ENCODE measurements at places on chromosomes 7 and 10.

DNA sequence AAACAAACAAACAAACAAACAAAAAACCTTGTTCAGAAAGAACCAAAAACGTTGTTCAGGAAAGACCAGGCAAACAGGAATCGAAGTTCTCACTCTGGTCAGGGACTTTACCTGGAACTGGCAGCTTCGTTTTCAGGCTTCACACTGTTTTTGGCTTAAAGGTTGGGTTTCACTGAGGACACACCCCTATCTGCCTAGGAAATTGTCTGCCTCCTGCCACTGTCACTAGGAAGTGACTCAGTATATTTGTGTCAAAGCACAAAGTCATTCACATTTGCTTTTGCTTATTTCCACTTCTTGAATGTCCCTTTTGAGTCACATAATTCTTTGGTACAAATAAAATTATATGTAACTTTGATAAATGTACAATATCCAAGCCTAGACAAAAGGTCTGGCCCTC is 37.9 kb downstream of the PNLIPRP3 start:
- no peak for DNase-seq

GRCh38 chr10:12321641-12322040 is 27.7 kb upstream of the CAMK1D start:
- no peak for DNase-seq

DNA sequence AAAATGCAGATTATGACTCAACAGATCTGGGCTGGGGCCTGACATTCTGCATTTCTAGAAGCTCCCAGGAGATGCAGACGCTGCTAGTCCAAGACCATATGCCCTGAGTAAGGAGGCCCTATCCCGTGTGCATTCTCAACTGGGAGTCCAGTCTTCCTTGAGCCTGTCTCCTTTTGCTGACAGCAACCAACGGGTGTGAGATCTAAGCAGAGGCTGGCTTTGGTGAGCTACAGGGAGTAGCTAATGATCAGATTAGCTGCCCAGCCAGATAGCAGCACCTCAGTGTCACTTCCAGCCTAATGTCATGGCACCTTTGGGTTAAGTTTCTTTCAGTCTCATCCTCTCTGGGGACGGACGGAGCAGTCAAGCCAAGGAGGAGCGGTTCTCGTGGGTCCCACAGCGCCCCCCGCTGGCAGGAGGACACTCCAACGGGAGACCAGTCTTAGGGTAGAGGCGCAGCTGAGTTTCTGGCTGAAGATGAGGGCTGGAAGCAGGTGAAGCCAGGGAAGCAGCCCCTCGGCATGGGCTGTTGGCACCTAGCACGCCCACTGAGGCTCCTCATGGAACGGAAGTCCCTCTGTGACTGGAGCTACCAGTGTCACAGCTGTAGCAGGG is 154.0 kb downstream of the CCDC3 start:
- no peak for DNase-seq

GRCh38 chr7:115145512-115145911 is 223.6 kb downstream of the MDFIC start:
- DNase-seq = no peak

GRCh38 chr10:1603181-1603580 is 134.1 kb downstream of the ADARB2 start:
- no peak for DNase-seq

DNA sequence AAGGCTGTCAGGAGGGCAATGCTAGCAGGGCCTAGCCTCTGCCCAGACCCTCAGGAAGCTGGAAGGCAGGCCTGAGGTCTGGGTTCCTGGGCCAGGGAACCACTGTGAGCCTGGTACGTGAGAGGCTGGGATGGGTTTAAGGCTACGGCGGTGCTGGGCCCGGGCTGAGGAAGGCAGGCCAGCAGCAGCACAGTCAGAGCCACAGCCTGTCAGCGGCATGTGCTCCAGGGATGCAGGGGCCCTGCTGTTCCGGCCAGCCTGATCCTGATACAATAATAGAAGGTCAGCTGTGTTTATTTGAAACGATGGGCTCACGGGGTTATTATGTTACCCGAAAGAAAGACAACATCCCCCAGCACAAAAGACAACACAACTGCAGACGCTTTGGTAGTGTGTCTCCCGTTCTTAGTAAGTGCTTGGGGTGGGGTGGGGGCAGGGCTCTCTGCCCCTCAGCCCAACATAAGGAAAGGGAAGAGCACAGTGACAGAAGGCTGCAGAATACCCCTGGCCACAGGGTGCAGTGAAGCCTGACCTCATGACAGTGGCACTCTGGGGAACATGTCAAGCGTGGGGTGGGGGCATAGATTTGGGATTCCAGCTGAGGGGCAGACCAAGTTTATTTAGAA is 95.0 kb downstream of the COL13A1 start:
- DNase-seq = no peak

DNA sequence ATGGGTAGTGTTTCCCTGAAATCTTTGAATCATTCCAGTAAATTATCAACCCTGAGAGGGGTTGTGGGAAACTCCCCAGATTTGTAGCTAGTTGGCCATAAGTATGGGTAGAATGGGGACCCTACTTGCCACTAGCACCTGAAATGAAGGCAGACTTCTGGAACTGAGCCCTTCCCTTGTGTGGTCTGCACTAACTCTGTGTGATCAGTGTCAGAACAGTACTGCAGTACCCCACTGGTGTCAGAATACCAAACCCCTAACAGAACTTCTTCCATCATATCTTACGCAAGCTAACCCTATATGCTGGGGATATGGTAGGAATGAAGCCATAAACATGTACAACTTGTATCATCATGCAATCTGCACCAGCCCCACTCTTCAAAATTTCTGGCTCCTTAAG is 50.8 kb downstream of the ABI1 start:
- no peak for DNase-seq

DNA sequence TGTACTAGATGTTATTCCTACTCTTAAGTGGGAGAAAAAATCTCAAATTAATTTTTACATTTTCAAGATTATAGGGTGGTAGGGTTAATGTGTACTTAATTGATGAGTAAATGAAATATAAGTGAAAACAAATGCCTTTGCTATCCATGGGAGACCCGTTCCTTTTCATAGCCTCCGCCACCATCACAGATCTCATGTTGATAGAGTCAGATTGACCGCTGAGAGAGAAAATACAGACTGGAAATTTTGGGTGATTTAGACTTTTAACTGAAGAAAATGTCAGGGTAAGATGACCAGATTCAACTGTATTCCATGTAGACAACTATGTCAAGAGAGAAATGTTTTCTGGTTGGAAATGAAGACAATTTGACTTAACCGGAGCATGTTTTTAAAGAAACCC is 446.2 kb downstream of the AUTS2 start:
- no peak for DNase-seq

GRCh38 chr7:74262639-74263398 is 8.6 kb upstream of the RFC2 start:
- no peak for DNase-seq

DNA sequence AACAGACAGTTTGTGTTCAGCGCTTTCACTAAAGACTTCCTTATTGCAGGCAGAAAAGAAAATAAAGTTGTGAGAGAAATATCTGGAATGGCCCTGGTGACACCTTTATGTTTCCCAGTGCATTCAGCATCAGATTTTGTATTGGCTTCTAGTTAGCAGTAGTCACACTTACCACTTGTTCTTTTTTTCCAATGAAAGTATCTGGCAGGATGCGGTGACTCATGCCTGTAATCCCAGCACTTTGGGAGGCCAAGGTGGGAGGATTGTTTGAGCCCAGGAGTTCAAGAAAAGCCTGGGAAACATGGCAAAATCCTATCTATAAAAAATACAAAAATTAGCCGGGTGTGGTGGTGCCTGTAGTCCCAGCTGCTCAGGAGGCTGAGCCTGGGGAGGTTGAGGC is 649.6 kb downstream of the LRMDA start:
- DNase-seq = no peak

DNA sequence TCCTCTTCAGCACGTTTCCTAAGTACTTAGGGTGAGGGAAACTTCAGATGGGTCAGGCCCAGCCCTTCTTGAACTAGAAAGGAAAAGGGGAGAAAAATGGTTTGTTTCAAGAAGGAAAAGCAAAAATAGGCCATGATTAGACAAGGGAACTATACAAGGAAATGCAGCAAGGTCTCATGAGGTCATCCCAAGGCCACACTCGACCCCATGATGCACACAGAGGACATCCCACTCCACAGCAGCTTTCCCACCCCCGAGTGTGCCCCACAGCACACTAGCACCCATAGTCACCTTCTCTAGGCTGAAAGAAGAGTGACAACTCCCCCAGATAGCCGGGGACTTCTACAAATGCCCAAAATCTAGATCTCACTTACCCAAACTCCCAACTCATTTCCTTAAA is 173.4 kb downstream of the FAM107B start:
- DNase-seq = no peak

- DNase-seq = no peak
These were observed 9.6 kb downstream of the FGF8 start for GRCh38 chr10:101766306-101766705.

DNA sequence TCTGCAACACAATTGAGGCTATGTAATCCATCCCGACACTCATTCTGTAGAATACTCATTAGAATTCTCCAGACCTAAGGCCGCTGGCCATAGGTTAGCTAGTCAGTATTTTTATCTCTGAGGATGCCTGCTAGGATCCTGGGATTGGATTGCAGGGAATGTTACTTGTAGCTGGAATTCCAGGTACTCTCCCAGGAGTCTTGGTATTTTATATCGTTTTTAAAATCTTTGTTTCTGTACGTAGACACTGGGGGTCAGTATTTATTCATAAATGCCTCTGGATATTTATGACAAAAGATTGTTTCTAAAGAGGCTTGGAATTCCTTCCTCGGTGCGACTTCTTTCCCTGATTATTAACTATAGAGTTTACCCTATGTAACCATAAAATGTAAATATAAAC is 40.1 kb downstream of the BPGM start:
- no peak for DNase-seq

DNA sequence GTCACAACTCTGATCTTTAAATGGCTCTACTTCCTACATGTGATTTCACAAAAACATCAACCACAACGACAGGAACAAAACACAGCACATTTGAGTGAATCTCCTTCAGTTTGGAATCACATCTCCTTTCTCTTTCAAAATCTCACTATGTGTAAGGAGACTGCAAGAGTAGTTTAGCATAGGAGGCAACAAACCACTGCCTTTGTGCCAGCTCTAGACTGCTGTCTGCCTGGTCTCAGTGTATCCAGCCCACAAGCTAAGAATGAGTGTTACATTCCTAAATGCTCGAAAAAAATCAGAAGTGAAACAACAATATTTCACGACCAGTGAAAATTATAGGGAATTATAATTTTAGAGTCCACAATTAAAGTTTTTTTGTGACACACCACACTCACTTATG is 217.0 kb upstream of the STEAP4 start:
- no peak for DNase-seq

DNA sequence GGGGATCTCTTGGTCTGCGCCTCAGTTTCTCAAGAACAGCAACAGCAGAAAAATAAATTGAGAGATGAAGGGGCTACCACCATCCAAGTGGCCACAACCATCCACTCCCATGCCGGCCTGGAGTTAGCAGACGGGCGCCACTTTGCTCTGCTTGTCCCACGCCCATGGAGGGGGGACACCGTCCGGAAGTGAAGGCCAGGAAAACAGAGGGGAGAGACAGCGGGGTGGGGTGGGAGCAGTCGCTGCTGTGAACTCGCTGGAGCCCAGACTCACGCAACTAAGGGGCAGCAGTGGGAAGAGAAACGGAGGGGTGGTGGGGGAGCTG is 135.4 kb downstream of the KIF20B start:
- no peak for DNase-seq

- no peak for DNase-seq
These were observed 211.2 kb upstream of the PRSS58 start for GRCh38 chr7:142468871-142469665.

DNA sequence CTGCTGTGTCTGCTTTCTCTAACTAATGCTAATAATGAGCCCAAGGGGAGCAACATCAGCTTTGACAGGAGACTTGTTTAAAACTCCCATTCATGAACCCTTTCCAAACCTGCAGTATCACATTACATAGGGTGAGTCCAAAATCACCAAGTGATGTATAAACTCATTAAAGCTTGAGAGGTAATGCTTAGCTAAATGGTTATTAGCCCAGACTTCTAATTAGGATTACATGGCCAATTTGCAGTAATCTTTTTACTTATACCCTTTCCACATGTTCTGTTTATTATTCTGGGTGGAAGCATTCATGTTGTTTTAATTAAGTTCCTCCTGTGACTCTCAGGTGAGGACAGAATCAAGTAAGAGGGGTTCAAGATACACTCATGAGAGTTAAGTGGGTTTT is 17.5 kb downstream of the ZNF138 start:
- no peak for DNase-seq

- no peak for DNase-seq
These were observed 53.8 kb upstream of the EGR2 start for GRCh38 chr10:62869958-62870357.

DNA sequence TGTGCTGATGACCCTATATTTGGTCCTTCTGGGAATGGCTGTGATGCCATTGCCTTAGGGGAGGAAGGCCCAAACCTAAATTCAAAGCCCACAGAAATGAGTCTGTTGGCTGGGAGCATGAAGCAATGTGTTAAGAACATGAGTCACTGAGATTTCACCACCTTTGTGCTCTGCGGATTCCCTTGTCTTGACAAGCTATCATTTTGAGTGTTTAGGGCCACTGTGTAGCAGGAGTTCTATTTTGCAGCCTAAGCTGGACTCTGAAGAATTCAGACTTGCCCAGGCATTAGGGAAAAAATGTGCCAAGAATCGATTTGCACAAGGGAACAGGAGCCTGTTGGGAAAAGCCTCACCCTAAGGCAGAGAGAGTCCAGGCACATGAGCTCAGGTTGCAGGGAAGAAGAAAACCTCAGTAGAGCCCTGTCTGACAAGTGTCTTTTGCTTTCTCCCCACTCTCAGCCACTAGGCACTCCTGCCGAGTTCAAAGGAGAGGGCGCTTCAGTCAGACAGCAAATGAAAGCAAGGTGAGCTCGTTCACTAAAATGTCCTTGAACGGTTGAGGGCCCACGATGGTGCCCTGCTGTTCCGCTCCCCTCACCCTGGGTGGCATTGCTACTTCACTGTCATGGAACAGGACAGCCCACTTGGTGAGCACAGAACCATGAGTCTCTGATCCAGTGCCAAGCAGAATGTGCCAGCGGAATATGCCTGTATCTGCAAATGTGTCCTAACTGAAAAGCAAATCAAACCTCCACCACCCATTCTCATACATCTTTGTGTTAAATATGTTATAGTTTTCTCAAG is 93.6 kb downstream of the PRLHR start:
- no peak for DNase-seq

Data from NCI-H2029 treated with DMSO at 0.1 percent for 48 hours (cell line).